BJ (cell line): ENCODE measurements at places on chromosomes 1 and 21. TPM values are rescaled to one million over a fixed set of nuclear protein-coding genes. Genes with fewer than 3 reads are reported as not detected.
A peak's percentile ranks its signal among the peaks of the same experiment; 100 is the strongest.

DNA sequence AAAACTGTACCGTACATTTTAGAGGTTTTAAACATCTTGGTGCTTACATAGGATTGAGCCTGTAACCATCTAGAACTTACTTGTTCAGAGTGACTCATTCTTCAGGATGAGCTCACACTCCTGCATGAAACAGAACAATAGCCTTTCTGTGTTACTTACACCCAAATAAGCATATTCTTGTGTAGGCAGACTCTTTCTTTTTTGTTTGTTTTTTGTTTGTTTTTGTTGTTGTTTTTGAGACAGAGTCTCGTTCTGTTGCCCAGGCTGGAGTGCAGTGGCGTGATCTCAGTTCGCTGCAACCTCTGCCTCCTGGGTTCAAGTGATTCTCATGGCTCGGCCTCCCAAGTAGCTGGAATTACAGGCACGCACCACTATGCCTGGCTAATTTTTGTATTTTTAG, 3.8 kb upstream of the CA6 start:
- DNase-seq = peak; percentile 11

Gene HEYL
- polyA plus RNA-seq = 0.16 and 0.50 TPM in 2 replicates

GRCh38 chr1:206550446-206550845, 43.1 kb downstream of the RASSF5 start:
- no peak for DNase-seq

GRCh38 chr1:36650200-36651065, 167.7 kb upstream of the CSF3R start:
- no peak for DNase-seq

Gene FMN2
- 14.6 and 29.1 TPM in 2 replicates for polyA plus RNA-seq

DNA sequence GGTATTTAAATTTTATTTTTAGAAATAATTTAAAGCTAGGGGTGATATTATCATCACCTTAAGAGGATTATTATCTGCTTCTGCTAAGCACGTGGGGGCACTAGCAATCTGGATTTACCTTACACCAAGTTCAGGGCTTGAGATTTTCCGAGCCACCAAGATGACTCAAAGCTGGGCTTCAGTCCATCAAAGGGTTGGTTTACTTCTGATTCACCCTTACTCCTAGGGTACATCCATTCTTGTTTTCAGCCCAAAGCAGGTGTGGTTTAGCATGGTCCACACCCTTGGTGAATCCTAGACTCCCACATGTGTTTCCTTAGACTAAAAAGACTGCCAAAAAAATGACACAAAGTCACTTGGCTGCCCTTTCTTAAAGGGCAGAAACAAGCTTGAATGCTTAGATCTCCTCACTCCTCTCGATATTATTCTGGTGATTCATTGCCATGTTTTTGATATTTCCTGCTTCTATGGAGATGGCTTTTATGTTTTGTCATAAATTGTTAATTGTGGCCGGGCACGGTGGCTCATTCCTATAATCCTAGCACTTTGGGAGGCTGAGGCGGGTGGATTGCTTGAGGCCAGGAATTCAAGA, 9.8 kb upstream of the PRSS38 start:
- DNase-seq = peak; percentile 94

Gene RIIAD1
- not detected in 2 replicates for polyA plus RNA-seq

DNA sequence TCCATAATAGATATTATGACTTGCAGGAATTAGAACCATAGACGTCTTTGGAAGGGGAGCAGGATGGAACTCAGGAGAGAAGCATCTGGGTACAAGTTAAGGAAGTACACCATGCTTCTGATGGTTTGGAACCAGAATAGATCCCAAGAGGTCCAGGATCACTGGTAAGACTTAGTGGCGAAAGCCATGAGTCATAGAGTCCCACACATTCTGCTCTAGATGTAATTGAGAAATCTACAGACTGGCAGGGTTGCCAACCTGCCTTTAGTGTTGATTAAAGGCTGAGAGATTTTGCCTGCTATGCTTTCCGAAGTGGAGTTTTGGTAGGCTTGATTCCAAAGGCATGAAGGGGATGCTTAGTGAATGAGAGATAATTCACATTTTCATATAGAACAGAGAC, 57.1 kb upstream of the C1orf87 start:
- DNase-seq = no peak

- DNase-seq = no peak
Observed at GRCh38 chr1:186099336-186100104, 275.5 kb downstream of the TPR start.

DNA sequence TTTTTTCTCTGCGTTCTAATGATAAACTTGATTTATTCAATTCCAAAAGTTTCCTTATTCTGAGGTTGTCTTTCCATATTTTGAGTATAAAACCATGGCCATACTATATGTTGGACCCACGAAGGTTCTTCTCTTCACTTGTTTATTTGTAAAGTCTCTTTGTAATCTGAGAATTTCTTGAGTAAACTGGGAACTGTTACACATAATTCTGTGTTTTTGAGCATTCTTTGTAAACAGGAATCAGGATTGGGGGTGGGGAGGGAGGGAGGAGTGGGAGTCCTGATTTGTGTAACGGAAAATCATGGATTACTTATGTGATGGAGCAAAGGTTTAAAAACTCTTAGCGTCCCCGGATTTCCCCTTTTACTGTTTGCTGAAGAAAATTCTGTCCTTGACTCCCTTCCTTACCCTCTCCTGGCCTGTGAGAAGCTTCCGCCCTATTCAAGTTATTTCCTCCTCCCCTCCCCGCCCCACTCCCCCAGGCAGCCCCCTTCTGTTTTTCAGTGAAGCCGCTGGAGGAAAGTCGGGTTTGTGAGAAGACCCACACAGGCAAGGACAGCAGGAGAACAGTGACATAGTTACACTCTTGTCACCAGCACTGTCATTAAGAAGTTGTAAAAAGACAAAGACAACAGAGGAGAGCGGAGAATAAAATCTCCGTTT, 6.4 kb upstream of the NBPF11 start:
- no peak for DNase-seq

- DNase-seq = no peak
Observed at GRCh38 chr1:230145505-230145899, 78.5 kb downstream of the GALNT2 start.

- DNase-seq = no peak
Observed at GRCh38 chr1:199970125-199970524, 57.4 kb upstream of the NR5A2 start.

DNA sequence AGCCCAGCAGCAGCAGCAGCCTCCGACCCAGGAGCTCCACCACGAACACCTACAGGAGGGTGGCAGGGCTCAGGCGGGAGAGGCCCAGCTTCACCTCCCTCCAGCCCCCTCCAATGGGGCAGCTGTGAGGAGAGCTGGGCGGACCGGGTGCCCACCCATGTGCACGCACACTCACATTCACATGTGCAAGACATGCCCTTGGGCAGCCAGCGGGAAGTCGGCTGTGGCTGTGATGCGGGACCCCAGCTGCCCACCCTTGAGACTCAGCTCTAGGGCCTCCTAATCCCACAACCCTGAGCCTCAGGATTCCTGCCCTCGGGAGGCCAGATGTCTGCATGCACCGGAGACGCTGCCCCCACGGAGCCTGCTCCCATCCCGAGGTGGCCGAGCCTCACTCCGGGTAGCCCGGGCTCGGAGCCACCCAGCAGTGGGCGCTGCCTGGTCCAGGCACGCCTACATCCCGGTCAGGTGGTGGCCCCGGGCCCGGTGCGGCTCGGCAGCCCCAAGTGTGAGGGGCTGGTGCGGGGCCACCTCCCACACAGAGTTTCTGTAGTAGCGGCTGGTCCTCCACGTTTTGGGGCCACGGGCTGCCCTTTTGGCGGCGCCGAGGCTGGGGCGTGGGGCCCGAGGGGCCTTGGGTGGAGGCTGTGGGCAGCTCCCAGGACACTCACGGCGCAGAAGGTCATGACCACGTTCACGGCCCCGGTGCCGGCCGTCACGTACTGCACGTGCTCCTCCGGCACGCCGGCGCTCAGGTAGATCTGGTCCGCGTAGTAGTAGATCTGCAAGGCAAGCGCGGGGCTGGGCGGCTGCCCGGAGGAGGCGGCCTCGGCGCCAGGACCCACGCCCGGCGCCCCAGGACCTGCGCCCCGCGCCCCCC, 12.9 kb upstream of the SLC2A7 start:
- no peak for DNase-seq

- DNase-seq = no peak
Observed at GRCh38 chr1:6260961-6261614, at the start of gene GPR153. Gene GPR153 (minus strand): TSS chr1:6261098. CDS start chr1:6254905, 6,193 bp downstream.

DNA sequence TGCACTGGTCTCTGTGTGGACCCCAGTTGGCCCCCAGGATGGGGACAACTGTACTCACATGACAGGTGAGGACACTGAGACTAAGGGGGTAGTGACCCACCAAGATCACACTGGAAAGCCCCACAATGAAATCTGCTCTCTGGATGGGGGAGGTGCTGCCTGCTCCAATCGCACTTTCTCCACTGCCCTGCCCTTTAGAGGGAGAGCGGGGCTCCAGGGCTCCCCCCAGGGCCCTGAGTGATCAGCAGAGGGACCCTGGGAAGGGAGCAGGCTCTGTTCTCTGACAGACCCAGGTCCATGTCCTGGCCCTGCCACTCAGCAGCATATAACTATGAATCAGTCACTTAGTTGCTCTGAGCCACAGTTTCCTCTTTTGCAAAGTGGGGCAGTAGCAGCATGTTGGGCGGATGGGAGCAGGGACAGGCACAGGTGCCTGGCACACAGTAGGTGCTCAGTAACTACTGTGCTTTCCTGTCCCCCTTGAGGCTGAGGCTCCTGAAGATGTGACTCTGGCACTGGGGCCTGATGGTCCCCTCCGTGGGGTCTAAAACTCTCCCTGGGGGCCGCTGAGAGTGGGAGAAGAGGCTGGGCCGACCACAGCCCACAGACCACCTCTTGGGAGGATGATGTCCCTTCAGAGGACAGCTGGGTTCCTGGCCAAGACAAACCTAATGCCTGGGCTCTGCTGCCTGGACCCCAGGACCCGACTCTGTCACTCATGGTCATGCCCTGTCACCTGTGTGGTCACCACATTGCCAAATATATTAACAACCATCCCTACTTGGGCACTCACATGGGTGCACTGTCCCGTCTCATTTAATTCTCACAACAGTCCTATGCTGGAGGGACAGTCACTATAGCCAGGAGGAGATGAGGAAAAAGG, 222.7 kb downstream of the PTPRU start:
- no peak for DNase-seq

Gene RGS8
- polyA plus RNA-seq = not detected in 2 replicates

GRCh38 chr1:109903376-109903930, 7.2 kb upstream of the CSF1 start:
- no peak for DNase-seq

DNA sequence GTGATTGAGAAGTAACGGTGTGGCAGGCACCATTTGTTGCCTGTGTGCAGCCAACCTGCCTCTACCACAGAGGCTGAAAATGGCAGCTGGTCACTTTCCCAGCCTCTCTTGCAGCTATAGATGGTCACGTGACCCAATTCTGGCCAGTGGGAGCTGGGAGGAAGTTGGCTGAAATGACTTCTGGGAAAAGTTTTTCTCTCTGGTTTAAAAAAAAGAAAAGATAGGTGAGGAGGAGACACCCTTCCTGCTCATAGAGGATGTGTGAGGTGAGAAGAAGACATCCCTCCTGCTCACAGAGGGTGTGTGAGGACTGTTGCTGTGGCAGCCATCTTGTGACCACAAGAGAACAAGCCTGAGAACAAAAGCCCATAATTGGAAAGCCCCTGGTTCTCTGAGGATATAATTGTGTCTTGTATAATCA, 122.8 kb downstream of the SYF2 start:
- no peak for DNase-seq

Gene NR5A2
- 0.11 and 0.12 TPM in 2 replicates for polyA plus RNA-seq

- DNase-seq = no peak
Observed at GRCh38 chr1:116724765-116725375, 29.4 kb upstream of the CD2 start.

DNA sequence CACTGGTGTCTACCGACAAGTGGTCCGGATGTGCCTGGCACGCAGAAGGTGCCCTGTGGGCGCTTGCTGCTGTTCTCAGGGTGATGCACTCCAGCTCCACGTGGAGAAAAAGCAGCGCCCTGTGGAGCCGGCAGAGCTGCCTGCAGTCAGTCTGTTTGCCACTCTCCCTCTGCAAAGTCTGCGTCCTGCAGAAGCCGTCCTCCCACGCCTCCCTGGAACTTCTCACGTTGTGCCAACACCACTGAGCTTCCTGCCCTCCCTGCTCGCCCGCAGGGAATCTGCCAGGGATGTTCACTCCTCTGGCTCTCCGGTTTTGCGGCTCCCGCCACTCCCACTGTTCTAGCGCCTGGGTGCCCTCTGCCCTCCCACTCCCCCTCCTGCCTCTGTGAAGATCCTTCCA, 19.8 kb upstream of the UBXN10 start:
- DNase-seq = no peak

DNA sequence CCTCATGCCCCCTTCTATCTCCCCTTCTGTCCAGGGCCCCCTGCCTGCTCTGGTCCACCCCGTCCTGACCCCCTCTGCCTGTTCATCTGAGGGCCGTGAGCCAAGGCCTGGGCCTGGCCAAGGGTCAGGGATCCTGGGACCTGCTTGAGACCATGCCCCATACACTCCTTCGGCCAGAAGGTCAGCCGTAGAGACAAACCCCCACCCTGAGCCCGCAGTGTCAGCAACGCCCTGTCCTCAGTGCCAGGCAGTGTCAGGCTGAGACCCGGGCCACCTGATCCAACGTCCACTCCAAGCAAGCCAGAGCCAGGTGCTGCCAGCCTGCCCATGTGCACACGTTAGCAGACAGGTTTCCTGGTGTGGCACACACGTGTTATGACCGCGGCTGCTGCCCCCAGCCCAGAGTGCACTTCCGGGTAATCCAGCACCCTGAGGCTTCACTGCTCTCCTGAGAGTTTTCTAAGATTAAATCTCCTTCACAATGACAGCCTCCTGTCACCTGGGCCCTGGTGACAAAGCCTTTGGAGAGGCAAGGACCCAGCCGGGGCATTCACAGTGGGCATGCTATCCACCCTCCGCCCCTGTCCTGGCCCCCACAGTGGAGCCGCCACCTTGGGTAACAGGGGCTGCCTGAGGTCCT, 10.1 kb upstream of the SAMD11 start:
- no peak for DNase-seq

- DNase-seq = no peak
Observed at GRCh38 chr1:238409191-238409850, 518.6 kb upstream of the ZP4 start.

DNA sequence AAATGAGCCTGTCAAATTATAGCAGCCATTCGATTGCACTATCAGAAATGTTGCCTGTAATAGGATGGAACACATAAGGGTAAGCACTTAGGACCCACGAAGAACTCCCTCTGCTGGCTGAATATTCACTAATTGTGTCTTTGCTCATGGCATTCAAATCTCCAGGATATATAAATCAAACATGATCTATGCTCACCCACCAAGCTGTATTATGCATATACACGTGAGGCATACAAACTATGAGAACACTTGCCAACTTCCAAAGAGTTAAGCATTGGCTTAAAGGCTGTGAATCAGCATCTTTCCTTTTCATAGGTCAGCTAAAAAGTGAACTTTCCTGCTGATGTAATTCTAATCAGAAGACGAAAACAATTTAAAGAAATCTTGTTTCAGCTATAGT, 34.5 kb downstream of the TMPRSS15 start:
- DNase-seq = no peak

GRCh38 chr1:150087415-150087814, 19.8 kb downstream of the VPS45 start:
- no peak for DNase-seq

DNA sequence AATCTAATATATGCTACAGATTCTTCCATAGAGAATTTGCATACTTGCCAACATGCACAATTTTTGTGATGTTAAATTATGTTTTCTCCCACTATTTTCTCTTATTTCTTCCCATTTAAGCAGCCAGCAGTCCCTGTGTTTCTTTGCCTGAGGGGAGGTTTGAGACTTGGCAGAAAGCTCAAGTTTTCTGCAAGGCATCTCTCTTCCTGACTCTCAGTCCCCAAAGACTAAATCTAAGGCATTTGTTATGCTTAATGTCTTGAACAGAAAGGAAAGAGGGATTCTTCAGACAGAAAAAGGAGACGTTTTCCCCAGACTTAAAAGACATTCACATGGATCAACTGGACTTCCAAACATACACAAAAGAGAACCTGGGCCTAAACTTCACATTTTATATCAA, 354.4 kb downstream of the RYR2 start:
- no peak for DNase-seq
